Activated CD8-positive, alpha-beta memory T cell treated with anti-CD3 and anti-CD28 coated beads for 24 hours (primary cell): ENCODE measurements at places on chromosomes 13 and 19.

DNA sequence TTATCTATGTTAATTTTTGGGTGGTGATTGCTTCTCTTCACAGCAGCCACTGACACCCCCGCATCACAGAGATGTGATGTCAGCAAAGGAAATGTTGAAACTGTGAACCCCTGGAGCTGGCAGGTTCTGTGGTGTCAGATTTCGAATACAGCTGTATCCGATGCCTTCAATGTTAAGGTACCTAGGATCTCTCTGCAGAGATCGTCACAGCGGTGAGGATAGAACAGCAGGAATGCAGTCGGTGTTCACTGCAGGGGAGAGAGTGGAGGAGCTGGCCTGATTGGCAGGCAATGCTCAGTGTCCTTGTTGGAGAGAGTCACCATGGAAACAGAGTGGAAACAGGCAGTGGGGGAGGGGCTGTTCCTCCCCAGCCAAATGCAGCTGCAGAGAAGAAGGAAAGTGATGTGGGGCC lies 79.5 kb upstream of the ZNF835 start:
- no peak for DNase-seq

DNA sequence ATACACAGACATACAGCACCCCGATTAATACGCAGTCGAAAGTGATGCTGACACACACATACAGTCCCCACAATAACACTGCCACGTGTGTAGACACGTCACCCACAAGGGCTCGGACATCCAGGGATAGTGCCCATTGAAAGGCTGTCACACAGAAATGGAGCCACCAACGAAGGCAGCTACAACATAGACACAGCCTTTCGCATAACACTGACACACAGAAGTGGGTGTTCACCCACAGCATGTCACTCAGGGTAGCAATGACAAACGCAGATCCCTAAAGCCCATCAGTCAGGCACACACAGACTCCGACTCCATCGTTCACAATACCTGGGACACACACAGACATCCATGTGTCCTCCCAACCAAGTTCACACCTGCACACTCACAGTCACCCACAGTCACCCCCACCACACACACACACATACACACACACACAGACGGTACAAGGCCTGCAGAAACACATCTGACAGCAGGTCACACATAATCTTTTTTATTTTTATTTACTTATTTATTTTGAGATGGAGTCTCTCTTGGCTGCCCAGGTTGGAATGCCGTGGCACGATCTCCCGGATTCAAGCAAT lies 10.4 kb upstream of the NANOS3 start:
- DNase-seq: no peak

GRCh38 chr19:10831987-10832938 lies 3.7 kb downstream of the TMED1 start:
- DNase-seq: no peak

DNA sequence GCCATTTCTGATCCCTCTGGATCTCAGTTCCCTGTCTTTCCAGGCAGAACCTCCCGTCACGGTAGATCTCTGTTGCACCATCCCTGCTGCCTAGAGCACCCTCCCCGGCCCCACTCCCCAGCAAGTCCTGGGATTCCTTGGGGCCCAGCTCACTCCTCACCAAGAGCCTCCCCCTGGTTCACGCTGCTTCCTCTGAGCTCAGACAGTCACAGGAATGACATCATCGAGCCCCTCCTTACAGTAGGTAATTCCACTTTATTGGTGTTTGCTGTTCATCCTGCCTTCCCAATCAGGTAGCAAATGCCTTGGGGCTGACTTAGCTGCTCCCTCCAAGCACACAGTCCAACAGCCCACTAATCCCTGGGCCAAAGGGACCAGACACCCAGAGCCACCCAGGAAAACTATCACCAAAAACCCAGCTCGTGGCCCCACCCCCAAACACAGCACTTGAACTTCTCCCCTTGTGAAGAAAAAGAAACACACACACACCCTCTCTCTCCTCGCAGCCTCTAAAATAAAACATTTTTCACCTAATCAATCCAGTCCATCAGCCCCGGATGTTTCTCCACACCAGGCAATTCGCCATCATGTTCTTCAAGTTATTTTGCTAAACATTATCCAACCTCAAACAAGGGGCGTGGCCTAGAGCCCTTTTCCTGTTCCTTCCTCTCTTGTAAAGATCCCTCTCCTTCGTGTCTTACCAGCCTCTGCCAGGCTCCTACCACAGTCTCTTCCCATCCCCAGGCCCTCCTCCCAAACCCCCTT lies 2.5 kb downstream of the NAPA start:
- DNase-seq: no peak

DNA sequence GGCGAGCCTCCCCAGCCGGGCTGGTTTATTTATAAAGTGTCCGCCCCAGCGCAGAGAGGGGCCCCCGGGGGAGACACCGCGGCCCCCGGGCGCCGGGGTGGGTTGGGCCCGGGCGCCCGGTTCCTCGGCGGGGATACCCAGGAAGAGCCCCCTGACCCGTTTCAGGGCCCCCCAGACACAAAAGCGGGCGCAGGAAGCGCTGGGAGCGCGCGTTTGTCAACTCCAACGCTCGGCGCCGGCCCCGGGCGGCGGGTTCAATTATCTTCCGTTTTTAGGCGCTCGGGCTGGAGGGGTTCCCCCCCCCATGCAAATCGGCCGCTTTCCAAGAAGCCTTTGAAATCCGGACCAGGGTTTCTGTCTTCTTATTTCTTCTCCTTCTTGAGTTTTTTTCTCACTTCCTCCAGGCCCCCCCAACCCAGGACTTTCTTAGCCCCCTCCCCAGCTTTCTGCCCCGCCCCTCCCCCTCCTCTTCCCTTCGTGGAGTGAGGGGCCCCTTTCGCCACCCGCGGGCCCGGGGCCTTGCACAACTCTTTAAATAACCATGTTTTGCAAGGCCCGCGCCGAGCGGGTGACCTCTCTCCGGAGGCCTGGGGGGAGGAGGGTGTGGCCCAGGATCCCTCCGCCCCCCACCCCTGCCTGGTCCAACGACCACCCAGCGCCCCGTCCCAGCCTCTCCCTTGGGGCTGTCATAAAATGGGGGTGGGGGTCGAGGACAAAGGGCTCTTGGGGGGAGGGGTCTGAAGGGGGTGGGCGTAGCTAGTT lies 935 bp downstream of the ARID3A start:
- DNase-seq: peak; percentile 72

- DNase-seq: no peak
Observed at GRCh38 chr13:45055902-45056648, 64.2 kb upstream of the GTF2F2 start.

DNA sequence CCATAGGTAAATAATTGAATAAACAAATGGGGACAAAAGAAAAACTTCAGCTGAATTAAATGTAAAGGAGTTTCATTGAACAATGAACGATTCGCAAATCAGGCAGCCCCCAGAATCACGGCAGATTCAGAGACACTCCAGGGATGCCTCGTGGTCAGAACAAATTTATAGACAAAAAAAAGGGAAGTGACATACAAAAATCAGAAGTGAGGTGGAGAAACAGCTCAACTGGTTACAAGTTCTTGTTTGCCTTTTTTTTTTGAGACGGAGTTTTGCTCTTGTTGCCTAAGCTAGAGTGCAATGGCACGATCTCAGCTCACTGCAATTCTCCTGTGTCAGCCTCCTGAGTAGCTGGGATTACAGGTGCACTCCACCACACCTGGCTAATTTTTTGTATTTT lies 5.7 kb downstream of the ZNF566 start:
- no peak for DNase-seq

GRCh38 chr13:75829830-75830229 lies 193.7 kb downstream of the LMO7 start:
- no peak for DNase-seq

DNA sequence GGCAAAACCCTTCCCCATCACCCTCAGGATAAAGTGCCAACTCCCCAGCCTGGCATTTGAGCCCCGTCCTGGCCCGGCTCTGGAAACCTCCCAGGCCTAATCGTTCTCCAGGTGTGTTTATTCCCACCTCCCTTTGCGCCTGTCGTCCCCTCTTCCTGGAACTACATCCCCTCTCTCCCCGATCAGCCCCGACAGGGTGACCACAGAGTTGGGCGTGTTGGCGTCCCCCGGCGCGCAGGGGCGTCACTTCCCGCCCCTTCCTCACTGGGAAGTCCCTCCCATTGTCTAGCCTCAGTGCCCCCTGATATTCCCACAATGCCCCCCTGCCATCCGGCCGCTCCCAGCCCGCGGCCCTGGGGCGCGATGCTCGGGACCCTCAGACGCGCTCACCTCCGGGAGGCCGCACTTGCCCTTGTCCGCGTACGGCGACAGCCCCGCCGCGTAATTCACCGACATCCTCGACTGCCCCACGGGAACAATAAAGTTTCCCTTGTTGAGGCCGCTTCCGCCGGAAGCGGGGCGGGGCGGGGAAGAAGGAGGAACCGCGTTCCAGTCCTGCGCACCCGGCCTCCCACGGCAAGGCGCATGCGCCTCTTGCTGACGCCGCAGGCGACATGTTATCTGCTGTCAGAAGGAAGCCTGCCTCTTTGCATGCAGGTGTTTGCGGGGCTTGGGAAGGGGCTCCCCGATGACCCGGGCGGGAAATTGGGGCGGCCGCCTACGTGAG lies at the start of the genes ANKRD24 and SIRT6:
Gene ANKRD24 (plus strand): TSS at position 606 of the 727 bp plus-strand sequence. CDS start 3,737 bp downstream, outside the sequence.
Gene SIRT6 (minus strand): TSS at position 480 of the 727 bp plus-strand sequence. CDS start 24 bp downstream, at position 456.
- DNase-seq: peak; percentile 96

GRCh38 chr19:53871454-53871853 lies 3.8 kb downstream of the MYADM start:
- no peak for DNase-seq

GRCh38 chr13:23722726-23723453 lies 152.7 kb downstream of the TNFRSF19 start:
- no peak for DNase-seq

DNA sequence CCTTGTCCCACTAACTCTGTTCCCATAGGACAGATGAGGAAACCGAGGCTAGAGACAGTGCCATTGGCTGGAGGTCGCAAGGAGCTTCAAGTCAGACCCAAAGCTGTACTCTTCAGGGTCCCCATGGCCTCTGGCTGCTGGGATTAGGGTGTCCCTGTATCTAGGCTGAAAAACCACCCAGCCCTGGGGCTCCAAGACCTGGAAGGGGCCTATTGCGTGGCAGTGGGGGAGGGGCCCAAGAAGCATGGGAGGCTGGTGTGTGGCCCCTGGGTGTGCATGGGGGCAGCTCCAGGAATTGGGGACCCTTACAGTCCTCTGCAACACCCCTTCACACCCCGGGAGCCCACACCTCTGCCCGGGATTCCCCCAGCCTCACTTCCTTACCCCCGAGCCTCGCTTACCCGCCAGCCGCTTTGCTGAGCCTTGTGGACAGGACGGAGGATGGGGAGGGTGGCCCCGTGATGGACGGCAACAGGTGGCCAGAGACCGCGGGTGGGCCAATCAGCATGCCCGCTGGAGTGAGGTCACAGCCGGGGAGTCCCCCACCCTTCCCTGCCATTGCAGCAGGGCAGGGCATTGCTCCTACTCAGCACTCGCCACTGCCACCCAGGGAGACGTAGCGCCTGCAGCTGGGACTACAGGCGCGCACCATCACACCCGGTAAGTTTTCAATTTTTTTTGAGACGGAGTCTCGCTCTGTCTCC lies at the start of gene JSRP1:
Gene JSRP1 (minus strand): TSS at position 436 of the 704 bp plus-strand sequence. CDS start 1,103 bp downstream, outside the sequence.
- DNase-seq: no peak

DNA sequence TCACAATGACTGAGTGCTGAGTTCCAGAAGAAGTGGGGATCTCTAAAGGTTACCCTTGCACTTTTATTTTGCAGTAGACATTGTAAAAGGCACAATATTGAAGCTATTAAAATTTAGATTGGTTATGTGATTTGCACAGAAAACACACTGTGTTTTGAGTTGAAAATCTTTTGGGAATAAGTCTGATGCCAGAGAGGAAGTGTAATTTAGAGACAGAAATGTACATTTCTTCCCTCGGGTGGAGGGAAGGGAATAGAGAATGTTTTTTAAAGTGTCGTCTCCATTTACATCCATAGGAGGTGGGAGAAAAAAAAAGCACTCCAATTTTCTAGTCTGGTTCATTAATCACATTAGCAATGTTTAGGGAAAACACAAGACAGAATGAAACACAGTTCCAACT lies 465.8 kb downstream of the OLFM4 start:
- DNase-seq: no peak

GRCh38 chr19:20254121-20254520 lies 87.1 kb downstream of the ZNF486 start:
- no peak for DNase-seq

- DNase-seq: no peak
Observed at GRCh38 chr13:98586400-98587345, 9.8 kb upstream of the STK24 start.

GRCh38 chr13:26756961-26757360 lies 3.6 kb downstream of the GPR12 start:
- DNase-seq: no peak

DNA sequence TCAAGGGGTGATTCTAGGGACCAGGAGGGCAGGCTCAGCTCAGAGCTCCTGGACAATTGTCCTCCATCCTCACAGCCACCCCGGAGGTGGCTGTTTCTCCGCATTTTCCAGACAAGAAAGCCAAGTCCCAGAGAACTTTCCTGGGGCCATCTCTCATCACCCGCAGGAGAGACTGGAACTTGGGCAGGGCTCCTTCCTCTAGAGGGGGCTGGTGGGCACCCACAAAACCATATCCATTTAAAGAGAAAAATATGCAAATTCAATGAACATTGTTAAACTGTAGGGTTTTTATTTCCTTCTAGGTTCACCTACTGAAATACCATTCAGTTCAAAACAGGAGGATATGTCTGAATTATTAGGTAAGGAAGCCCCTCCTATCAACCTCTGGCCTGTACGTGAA lies 16.6 kb downstream of the SPACA7 start:
- no peak for DNase-seq

DNA sequence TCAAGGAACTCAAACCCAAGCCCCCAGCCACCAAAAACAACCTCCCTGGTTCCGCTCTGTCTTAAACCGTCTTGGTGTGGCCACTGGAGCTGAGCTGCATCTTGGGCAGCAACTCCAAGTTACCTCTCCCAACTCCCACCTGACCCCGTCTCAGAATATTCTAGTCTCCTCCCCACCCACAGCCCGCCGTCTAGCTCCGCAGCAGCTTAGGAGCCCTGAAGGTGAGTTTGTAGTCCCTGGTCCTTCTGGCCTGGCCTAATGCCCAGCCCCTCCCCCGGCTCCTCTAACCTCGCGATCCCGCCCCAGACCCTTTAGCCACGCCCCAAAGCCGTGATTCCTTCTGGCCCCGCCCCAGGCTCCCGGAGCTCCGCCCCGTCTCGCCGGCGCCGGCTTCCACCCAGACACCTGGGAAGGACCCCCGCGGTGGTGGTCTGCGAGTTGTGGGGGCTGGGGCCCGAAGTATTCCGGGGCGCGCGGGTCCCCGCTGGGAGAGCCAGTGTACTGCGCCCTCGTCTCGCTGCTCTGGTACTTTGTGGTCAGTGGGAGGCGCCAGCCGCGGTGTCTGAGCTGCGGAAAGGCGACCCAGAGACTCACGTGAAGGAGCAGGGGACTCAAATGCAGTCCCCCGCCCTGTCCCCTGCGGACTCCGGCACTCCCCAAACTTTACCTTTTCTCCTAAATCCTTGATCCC lies 2.5 kb upstream of the LHB start:
- peak; percentile 86 for DNase-seq

GRCh38 chr19:6358003-6358402 lies 3.3 kb upstream of the CLPP start:
- no peak for DNase-seq

DNA sequence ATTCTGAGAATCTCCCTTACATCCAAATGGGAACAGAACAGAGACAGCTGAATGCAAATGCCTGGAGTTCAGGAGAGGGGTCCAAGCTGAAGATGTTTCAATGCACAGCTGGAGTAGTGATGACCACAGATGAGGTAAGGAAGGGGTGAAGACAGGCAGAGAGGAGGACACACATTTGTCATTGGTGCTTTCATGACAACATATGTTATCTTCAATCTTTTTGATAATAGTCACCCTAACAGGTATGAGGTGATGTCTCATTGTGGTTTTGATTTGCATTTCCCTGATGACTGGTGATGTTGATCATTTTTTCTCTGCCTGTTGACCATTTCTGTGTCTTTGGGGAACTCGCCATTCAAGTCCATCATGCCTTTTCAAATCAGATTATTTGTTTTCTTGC lies 19.2 kb downstream of the SIGLEC7 start:
- DNase-seq: no peak
